ENCODE measurements at places on chromosomes 1 and 21. TPM values are rescaled to one million over a fixed set of nuclear protein-coding genes. Genes with fewer than 3 reads are reported as not detected.

Gene KCNK2
- total RNA-seq = not detected

Gene FTCD
- 3.2 TPM for total RNA-seq

Gene EMC1
- 33.2 TPM for total RNA-seq

Gene LEFTY2
- total RNA-seq = 0.73 TPM

Gene SLC6A17
- 0.06 TPM for total RNA-seq

Gene PKN2
- 29.7 TPM for total RNA-seq

Gene PTPN7
- total RNA-seq = 1.0 TPM

Gene MINDY1
- 58.4 TPM for total RNA-seq

Gene HUNK
- total RNA-seq = 0.81 TPM

Gene SPRR1A
- not detected for total RNA-seq

Gene IL12RB2
- total RNA-seq = 0.17 TPM

Gene AADACL4
- total RNA-seq = not detected

Gene MAN1C1
- total RNA-seq = 13.6 TPM

Gene NUCKS1
- total RNA-seq = 212 TPM

Gene S100A2
- 3.6 TPM for total RNA-seq

Gene HEYL
- 14.2 TPM for total RNA-seq

Gene PCP4
- 3.7 TPM for total RNA-seq

Gene KISS1
- total RNA-seq = not detected

Gene CCDC27
- total RNA-seq = not detected

Gene SUSD4
- total RNA-seq = 12.5 TPM

Gene ARTN
- total RNA-seq = 0.67 TPM

Gene SLC5A3
- total RNA-seq = 4.2 TPM

Gene MEGF6
- total RNA-seq = 7.8 TPM

Gene NPL
- 26.5 TPM for total RNA-seq

All from heart right ventricle (tissue), 16 donors.